ENCODE measurements at places on chromosomes 2 and 18.

GRCh38 chr2:47221039-47221438 lies 65.9 kb upstream of the STPG4 start:
- DNase-seq = no peak

DNA sequence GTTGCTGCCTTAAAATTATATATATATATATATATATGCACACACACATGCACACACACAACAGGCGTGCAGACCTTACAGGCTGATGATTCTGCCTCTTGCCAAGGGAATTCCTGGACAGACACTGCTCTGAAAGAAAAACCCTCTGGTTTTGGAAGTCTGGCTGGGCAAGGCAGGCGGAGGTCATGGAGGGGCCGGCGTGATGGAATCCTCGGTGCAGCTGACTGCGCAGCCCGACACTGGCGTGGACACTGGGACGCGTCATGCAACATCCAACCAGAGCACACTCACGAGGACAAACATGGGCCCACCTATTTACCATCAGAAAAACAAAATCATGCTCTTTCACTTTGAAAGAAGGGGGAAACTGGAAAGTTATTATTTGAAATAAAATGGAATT lies 235.3 kb downstream of the ZNF516 start:
- no peak for DNase-seq

- DNase-seq = no peak
Measured at GRCh38 chr2:70766357-70767078, 1.5 kb downstream of the ADD2 start.

DNA sequence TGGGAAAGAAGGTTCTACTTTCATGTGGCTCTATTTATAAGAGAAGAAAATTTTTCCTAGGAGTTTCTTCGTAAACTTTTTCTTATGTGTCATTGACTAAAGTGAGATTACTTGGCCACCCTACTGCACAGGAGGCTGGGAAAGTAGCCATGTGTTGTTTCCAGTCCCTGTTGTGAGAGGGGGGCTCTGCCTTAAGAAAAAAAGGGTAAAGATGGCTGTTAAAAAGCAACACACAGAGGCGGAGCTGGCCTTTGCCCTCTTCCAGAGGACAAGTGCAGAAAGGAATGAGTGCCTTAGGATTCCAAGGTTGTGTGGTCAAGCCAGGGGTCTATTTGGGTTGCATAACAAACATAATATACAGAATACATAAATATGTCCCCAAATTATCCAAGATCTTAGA lies 230.0 kb upstream of the CXCR4 start:
- DNase-seq = no peak

GRCh38 chr2:235511187-235511661 lies 17.4 kb downstream of the AGAP1 start:
- DNase-seq = no peak

DNA sequence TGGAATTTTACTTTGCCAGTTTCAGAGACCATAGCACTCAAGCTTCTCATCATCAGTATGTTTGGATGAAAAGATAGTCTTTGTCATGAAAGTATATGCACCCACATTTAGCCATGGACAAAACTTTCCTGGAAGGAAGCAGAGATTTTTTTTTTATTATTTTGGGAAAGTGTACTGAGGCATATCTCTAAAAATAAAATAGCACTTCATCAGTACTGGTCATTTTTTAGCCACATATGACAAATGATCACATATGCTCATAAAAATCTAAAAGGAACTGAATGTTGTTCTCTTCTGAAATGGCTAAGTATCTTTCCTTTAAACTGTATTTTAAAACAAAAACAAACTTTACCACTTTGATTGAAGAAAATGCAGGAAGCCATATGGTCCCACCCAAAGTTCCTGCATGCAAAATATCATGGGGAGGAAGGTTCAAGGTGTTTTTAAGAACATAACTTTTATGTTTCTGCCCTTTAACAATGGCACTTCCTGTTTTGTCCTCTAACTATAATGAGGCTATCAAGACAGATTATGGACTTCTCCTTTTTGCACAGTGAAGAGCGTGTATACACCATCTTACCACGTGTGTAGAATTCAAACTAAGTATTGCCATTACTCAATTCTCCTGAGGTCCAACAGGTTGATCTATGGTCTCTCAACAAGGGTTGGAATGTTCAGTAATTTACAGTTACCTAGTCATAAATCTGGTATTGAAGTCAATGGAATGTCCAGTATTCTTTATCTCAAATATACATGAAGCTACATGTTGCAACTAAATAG lies 77.1 kb upstream of the SLC39A10 start:
- no peak for DNase-seq
